ENCODE measurements at places on chromosomes 13 and 19.
A peak's percentile ranks its signal among the peaks of the same experiment; 100 is the strongest.

DNA sequence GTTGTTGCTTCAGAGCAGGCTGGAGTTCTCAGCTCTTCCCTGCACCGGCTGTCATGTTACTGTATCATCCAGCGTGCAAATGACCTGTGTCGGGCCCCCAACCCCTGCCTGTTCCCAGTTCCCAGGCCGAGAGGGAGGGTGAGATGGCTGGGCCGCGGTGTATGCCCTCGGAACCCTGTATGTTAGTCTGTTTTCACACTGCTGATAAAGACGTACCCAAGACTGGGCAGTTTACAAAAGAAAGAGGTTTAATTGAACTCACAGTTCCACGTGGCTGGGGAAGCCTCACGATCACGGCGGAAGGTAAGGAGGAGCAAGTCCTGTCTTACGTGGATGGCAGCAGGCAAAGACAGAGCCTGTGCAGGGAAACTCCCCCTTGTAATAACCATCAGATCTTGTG is 10.9 kb downstream of the TMEM255B start:
- no peak for DNase-seq

GRCh38 chr13:26929971-26930730 is 169.6 kb upstream of the GPR12 start:
- DNase-seq = no peak

DNA sequence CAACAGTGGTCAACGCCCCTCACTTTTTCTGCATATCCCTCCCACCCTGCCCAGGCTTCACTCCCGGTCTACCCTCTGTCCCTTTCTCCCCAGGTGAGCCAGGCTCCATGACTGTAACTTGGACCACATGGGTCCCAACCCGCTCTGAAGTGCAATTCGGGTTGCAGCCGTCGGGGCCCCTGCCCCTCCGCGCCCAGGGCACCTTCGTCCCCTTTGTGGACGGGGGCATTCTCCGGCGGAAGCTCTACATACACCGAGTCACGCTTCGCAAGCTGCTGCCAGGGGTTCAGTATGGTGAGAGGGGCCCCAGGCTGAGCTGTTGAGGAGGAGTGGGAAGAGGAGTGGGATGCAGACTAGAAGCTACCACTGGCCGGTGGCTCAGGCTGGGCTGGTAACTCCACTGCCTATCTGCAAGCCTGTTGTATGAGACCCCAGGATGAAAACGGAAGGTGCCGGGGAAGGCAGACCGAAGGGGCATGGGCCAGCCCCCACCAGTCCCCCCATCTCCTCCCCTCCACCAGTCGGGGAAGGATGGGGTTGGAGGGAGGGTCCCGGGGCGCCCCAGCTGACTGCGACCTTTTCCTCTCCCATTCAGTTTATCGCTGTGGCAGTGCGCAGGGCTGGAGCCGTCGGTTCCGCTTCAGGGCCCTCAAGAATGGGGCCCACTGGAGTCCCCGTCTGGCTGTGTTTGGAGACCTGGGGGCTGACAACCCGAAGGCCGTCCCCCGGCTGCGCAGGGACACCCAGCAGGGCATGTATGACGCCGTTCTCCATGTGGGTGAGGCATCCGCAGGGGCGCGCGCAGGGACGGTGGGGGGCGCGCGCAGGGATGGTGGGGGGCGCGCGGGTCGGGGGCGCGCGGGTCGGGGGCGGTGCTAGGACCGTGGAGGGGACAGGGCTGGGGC is 14.4 kb downstream of the ACP7 start:
- DNase-seq = no peak

- no peak for DNase-seq
These were observed 131.5 kb upstream of the SPACA7 start for GRCh38 chr13:112244495-112245177.

GRCh38 chr13:20721454-20722357 is 18.2 kb downstream of the IL17D start:
- no peak for DNase-seq

- DNase-seq = no peak
These were observed 338.0 kb downstream of the TEX29 start for GRCh38 chr13:111658145-111659100.

- peak; percentile 60 for DNase-seq
These were observed 128.7 kb downstream of the UGGT2 start for GRCh38 chr13:95924389-95924994.

DNA sequence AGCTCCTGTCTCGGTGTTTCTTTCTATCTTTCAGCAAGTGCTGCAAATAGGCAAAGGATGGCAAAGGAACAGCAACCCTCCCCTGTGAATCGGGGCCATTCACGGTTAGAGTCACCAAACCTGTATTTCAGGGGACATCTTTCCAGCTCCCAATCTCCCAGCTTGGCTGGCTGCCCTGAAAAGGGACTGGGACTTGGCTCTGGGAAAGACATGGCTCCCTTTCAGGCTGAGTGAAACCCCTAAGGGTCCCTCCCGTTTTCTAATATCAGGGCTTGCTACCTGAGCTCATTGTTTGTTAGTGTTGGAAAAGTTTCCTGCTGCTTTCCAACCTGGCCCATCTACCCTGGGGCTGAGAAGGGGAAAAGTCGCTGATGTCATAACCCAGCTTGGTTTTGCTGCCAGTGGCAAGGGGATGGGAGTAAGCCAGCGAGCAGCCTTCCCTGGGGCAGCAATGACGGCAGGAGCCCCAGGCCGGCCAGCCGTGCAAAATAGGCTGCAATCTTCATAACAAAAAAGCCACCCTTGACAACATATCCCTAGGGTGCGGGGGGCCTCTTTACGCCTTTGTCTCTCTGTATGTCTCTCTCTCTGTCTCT is 29.9 kb downstream of the SERP2 start:
- DNase-seq = no peak

Measured in GM04503 (cell line).